ENCODE measurements at places on chromosomes 11 and 22. TPM values are rescaled to one million over a fixed set of nuclear protein-coding genes. Genes with fewer than 3 reads are reported as not detected.

The CRACR2B gene
- 7.7 TPM for total RNA-seq

The OR56A5 gene
- not detected for total RNA-seq

The TIGD3 gene
- 0.42 TPM for total RNA-seq

The GGTLC2 gene
- not detected for total RNA-seq

The ELF5 gene
- total RNA-seq = not detected

The CARD18 gene
- not detected for total RNA-seq

The SEPTIN5 gene
- total RNA-seq = not detected

The STX5 gene
- total RNA-seq = 34.1 TPM

The CCDC116 gene
- total RNA-seq = 0.97 TPM

DNA sequence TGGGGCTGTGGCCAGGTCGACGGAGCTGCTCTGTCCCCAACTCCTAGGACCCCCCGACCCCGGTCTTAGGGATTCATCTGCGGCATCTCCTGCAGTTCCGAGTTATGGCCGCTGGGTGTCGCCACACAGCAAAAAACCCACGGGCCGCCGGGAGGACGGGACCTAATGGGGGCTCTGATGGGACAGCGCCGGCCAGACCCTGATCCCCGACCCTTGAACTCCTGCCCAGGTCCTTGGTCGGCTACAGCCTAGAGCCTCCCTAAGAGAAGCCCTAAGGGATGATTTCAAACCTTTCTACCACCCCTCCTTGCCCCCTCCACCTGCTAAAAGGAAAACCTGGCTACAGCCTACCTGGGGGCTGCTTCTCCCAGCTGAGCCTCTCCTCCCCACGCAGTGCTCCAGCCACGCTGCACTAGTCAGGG is 30.8 kb upstream of the LRRC10B start:
- peak; percentile 54 for DNase-seq

GRCh38 chr22:23233084-23233531 is 52.8 kb downstream of the BCR start:
- no peak for DNase-seq

DNA sequence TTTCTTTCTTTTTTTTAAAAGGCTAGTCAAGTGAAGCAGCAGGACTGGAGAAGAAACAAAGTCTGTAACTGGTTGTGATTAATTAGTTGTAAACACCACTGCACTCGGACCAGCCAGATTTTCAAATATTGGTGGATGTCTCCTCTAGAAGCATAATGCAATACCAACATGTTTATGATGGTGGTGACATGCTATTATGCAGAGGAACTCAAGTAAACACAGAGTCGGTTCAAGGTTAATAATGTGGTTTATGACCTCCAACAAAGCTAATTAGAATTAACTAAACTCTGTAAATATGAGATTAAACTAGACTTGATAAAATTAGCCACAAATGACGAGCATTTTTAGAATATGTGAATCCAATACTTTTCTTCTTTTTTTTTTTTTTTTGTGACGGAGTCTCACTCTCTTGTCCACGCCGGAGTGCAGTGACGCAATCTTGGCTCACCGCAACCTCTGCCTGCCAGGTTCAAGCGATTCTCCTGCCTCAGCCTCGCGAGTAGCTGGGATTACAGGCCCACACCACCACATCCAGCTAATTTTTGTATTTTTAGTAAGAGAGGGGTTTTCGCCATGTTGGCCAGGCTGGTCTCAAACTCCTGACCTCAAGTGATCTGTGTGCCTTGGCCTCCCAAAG is 11.8 kb upstream of the AGBL2 start:
- DNase-seq = no peak

DNA sequence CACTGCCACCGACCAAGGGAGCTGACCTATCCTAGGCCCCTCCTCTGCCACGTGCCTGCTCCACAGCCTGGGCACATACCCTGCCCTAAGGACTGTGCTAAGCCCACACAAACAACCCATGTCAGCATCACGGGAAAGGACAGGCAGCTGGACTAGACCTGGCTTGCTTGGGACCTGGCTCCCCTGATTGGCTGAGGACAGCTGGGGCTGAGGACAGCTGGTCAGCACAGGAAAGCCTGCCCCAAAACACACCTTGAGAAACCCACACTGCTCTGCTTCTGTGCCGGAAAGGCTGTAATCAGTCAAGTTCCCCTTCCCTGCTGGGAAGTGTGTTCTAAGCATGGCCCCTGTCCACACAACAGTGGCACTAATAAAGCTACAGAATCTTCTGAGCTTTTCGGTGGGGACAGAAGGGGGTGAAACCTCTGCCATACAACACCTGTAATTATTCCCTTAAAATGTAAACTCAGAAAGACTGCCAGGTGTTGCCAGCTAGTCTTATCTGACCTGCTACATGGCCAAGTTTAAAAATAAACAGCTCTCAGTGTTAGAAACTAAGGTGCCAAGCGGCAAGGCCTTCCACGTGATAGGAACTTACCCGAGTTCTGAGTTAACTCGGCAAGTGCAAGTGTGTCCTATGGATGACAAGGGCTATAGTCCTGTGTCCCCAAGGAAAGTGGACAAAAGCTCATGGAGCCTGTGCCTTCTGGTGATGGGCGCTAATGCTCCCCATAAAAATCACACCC is 35.7 kb upstream of the ARFGAP3 start:
- DNase-seq = no peak

- DNase-seq = no peak
These were observed 33.5 kb upstream of the CSNK1E start for GRCh38 chr22:38350444-38351359.

GRCh38 chr22:41193829-41194228 is 11.3 kb upstream of the L3MBTL2 start:
- DNase-seq = no peak

DNA sequence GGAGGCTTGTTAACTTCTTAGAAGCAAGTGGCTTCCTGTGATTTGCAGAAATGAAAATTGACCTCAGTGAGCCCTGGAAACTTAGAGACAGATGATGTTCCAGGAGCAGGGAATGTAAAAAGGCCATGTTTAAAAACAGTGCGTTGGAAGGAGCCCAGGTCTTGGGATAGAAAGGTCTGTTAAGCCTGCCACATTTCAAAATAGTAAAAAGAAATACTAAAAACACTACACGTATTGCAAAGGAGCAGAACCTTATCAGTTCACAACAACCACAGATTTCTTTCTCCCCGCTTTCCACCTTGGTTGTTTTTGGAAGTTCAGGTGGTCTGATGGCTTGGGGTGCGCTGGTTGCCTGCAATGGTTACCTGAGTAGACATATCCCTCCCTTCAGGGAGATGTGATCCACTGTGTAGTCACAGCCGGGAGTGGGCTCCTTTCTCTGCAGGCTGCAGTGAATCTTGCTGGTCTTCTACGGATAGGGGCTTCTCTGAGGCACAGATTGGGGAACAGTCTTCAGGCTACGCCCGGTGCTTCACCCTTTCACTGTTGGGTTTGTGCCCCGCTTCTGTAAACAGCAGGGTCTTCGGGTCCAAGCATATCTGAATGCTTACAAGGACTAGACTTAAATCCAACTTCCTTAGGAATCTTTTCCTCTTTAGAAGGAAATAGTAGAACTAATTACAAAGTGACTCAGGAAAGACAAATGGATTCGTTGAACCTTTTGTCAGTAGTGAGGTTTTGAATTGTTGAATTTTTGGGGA is 1.9 kb downstream of the TEAD1 start:
- DNase-seq = no peak

DNA sequence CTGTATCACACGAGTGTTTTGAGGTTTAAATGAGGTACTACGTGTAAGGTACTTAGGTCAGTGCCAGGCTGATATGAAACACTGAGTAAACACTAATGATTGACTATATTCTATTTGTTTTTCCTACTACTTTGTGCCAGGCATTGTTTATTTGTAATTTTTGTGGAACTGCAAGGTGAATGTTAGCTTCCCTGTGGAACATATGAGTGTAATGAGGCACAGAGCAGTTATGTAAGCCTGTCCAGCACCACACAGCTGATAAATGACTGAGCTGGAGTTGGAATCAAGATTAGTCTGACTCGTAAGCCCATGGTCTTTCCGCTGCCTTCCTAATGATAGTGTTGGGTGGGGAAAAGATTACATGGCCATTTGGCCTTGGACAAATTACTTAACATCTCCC is 5.9 kb downstream of the SLC37A2 start:
- no peak for DNase-seq

DNA sequence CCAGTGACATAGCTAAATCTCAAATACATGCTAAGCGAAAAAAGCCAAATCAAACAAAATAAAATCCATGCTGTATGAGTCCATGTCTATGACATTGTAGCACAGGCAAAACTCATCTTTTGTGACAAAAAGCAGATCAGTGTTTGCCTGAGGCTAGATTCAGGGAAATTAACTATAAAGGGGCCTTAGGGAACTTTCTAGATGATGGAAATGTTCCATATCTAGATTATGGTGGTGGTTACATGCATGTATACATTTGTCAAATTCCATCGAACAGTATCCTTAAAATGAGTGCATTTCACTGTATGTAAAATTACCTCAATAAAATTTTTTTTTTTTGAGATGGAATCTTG is 14.9 kb downstream of the CD5 start:
- DNase-seq = no peak

- no peak for DNase-seq
These were observed 19.9 kb downstream of the MRTFA start for GRCh38 chr22:40616578-40616977.

DNA sequence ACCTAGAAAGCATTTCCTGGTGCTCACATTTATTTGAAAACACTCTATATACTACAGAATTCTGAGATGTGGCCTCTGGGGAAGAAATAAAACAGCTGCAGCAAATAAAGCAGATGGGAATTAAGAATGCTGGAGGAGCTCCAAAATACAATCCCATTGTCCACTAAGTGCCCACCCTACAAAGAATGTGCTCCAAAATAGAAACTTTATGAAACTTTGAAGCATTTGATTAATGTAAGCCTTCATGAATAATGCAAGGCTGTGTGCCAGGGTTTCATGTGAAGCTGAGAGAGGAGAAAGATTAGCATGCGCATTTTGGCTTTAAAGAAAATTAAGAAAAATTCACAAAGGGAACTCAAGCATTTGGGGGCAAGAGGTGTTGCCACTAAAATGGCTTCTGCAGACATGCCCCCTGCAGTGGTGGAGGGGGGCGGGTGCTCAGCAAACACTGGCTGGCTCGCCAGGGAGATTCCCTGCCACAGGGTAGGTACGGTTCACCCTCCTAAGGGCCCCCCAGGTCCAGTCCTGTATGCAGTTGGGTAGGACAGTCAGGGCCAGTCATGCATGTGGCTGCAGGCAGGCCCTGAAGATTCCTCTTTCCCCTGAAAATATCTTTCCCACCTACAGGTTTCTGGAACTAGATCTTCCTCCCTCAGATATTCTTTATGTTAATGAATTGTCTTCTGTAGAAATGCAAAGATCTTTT is 46.6 kb upstream of the RCN1 start:
- DNase-seq = no peak

GRCh38 chr11:34570584-34570983 is 50.3 kb upstream of the EHF start:
- no peak for DNase-seq

DNA sequence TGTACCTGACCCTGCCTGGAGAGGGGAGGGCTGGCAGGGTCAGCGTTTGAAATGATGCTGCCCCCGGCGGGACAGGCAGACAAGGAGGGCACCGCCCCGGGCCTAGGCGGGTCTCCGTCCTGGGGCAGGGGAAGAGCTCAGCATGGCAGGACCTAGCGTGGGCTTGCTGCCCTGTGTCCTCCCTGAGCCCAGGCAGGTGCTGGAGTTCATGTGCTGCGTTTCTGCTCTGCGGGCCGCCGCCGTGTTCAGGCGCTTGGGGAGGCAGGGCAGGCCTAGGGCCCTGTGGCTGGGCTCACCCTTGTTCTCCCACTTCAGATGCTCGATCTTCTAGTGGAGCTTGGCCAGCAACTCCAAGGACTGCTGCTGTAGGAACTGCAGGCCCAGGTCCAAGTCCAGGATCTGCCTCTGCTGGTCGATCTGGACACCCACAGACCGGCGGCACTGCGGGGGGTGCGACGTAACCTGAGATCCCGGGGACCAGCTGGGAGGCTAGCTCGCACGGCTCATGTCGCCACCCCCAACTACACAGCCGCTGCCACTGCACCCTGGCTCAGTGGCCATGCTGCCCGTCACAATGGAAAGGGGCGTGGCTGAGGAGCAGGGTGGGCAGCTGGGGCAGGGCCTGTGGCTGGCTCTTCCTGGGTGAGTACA is 84.4 kb downstream of the MED15 start:
- no peak for DNase-seq

DNA sequence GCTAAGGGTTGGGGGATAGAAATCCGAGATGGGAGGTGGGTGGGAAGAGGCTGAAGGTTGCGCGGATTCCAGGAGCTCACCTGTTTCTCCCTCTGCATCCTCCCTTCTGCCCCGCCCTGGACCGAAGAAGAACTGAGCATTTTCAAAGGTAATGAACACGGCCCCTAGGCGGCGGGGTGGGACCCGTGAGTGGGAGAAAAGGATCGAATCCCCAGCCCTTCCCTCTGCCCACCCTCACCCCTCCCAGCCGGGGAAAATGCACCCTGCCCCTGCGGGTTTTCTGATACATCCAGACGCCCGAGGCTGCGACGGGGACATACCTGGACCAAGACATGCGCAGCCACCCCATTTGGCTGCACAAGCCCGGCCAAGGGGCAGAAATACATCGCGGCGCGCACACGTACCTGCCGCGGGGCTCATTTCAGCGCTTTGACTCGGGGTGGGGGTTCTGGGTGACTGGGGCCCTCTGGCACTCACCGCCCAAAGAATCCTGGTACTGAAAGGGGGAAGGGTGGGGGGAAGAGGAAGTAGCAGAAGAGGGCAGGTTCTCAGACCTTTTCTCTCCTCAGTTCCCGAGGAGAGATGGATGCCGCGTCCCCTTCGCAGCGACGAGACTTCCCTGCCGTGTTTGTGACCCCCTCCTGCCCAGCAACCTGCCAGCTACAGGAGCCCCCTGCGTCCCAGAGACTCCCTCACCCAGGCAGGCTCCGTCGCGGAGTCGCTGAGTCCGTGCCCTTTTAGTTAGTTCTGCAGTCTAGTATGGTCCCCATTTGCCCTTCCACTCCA is 6.0 kb downstream of the VSIG2 start:
- peak; percentile 38 for DNase-seq

- no peak for DNase-seq
These were observed 225.7 kb downstream of the DDX10 start for GRCh38 chr11:108890482-108891105.

- DNase-seq = no peak
These were observed 110.5 kb downstream of the NAT10 start for GRCh38 chr11:34215806-34216453.

GRCh38 chr11:122440811-122441665 is 214.5 kb upstream of the UBASH3B start:
- no peak for DNase-seq

DNA sequence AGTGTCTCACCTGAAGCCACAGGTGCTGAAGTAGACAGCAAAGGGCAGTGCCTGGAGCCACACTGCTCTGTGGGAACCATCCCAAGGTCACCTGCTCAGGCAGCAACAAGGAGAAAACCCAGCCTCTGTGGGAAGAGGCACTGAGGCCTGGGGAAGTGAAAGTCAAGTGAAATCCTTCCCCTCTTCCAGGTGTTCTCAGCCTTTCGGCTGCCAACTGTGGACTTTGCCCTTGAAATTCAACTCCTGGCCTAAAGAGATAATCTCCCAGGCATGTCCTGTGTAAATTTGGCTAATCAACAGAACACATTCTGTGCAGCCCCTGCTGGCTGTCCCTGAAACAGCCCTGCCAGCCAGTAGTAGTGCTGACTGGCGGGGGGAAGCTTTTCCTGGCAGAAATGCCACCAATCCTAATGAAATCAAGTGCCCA is 112.1 kb downstream of the RPL27A start:
- no peak for DNase-seq

- no peak for DNase-seq
These were observed 44.5 kb downstream of the LRRC4C start for GRCh38 chr11:41414771-41415440.

- DNase-seq = no peak
These were observed 130.1 kb downstream of the SOX6 start for GRCh38 chr11:16226245-16226644.

Measured in activated CD4-positive, alpha-beta T cell treated with anti-CD3 and anti-CD28 coated beads, Interleukin-2, amount 10 ng/mL, durations not matched to agents 7 days and 5 days (primary cell).